ENCODE measurements at places on chromosomes 6 and 20.

- no peak for DNase-seq
These were observed 263.4 kb downstream of the NKAIN2 start for GRCh38 chr6:124066946-124067552.

DNA sequence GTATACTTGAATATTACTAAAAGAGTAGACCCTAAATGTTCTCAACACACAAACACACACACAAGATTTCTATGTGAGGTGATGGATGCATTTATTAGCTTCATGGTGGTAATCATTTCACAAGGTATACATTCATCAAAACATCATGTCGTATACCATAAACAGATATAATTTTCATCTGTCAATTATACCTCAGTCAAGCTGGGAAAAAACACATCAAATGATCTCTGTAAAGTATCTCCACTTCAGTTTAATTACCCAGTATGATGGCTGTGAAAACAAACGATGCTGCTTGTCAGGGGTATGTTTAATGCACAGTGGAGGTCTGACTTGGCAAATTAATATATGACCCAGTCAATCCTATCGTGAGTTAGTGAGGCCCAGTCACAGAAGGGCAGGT lies 157.2 kb downstream of the MTFR2 start:
- no peak for DNase-seq

GRCh38 chr6:141165002-141165665 lies 967.6 kb upstream of the GJE1 start:
- no peak for DNase-seq

- DNase-seq, result no peak
These were observed 49.6 kb downstream of the CD24 start for GRCh38 chr6:106924694-106925523.

DNA sequence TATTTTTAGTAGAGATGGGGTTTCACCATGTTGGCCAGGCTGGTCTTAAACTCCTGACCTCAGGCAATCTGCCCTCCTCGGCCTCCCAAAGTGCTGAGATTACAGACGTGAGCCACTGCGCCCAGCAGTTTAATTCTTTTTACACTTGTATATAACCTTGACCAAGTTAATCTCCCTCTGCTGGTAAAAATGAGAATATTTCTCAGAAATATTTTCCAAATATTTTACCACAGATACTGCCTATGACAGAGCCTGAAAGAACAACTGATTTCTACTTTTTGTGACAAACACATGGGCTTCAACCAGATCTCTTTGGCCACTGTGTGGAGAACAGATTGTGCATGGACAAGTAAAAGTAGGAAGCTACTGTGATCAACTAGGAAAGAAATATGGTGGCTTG lies 21.2 kb upstream of the NHSL1 start:
- peak; percentile 35 for DNase-seq

- peak; percentile 25 for DNase-seq
These were observed at the start of gene ARFGEF3 for GRCh38 chr6:138161338-138162110. ARFGEF3 (plus strand) TSS chr6:138161939; CDS start chr6:138162087, 148 bp downstream.

DNA sequence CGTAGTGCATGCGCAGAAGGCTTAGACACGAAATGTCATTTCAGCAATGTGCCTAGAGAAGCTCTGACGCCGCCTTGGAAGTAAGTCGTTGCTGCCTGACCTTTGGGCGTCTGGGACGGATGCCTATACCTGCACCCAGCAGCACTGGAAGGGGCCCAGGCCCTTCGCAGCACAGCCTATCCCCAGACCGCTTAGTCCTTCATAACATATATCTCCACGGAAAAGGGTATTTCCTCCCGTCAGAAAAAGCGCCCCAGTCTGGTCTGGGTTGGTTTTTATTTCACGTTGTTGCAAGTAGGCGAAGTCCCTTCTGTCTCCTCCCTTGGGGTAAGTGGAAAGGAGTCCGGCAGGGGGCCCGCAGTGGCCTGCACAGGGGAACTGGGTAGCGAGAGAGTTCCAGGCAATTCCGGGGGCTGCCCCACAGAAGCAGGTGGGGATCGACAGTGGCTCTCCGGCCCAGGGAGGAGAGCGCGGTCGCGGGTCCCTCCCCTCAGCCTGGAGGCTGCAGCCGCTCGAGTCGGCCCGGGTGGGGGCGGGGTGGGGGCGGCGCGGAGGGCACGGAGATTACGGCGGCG lies 559 bp upstream of the EYA4 start:
- no peak for DNase-seq

DNA sequence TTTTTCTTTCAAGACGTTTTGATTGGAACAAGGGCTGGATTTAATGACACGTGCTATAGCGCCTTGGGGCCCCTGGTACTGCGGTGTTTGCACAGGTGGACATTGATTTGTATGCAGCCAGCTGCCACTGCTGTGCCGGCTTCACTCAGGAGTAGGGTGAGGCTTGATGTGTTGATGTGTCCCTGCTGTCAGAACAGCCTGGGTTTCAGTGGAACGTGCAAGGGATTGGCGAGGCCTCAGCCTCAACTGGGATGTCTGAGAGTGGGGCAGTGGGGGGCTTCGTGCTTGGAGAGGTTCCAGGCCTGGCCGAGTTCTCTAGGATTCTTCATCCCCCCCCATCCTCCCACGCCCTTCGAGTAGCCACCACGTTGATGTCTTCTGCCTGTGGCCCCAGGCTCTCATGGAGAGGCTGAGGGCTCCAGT lies 23.0 kb downstream of the PYGB start:
- no peak for DNase-seq

- no peak for DNase-seq
These were observed 4.4 kb upstream of the PLCB1 start for GRCh38 chr20:8127553-8128255.

GRCh38 chr6:52376763-52377162 lies 14.8 kb downstream of the PAQR8 start:
- no peak for DNase-seq

DNA sequence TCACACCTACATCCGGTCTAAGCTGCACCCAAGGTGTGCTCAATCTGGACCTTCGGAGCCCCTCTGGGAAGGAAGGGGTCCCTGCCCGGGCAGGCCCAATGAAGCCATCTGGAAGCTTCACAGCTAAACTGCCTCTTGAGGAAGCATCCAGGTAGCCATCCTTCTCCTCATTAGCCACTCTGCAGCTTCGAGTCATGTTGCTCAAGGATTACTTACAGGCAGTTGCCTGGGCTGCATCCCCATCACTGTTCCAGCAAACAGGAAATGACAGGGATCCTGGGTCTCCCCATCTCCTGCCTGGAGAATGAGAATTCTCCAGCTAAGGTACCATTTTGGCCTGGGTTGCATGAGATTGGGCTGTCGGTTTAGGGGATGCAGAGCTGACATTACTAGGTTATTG lies 91.7 kb downstream of the ERMARD start:
- DNase-seq, result no peak

GRCh38 chr20:14838663-14839628 lies 501.5 kb upstream of the FLRT3 start:
- DNase-seq, result no peak

- DNase-seq, result no peak
These were observed 97.6 kb upstream of the STMND1 start for GRCh38 chr6:17004269-17004668.

GRCh38 chr20:7608250-7608649 lies 332.0 kb downstream of the HAO1 start:
- no peak for DNase-seq

- no peak for DNase-seq
These were observed 21.6 kb upstream of the FOXP4 start for GRCh38 chr6:41524634-41525011.

- DNase-seq, result no peak
These were observed 276.5 kb downstream of the CDKAL1 start for GRCh38 chr6:20810727-20811108.

DNA sequence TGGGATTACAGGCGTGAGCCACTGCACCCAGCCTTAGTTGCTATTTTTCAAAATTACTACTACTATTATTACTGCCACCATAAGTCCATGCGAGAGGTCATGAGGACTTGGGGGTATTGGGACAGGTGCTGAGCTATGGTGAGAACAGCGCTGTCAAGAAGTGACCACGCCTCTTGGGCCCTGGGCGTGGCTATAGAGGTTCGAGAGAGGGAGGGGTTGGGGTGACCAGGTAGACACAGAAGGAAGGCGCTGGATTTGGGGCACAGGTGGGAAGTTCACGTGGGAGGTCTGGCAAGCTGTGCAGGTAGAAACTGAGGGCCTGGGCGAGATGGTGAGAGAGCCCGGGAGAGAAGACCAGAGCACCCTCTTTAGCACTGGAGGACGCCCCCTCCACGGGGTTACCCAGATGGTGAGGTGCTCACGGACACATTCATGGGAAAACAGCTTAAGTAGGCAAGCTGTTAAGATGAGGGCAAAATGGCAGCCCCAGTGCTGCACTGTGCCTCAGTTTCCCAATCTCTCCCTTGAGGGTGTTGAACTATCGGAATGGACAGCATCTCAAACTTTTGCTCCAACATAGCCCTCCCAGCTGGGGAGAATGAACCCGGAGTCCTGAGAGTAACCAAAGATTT lies 61.0 kb downstream of the RAB44 start:
- no peak for DNase-seq

- no peak for DNase-seq
These were observed 4.1 kb downstream of the PLCB4 start for GRCh38 chr20:9072861-9073500.

- no peak for DNase-seq
These were observed 397.8 kb downstream of the KIF16B start for GRCh38 chr20:16175322-16175961.
